ENCODE measurements at places on chromosomes 2 and 18.

DNA sequence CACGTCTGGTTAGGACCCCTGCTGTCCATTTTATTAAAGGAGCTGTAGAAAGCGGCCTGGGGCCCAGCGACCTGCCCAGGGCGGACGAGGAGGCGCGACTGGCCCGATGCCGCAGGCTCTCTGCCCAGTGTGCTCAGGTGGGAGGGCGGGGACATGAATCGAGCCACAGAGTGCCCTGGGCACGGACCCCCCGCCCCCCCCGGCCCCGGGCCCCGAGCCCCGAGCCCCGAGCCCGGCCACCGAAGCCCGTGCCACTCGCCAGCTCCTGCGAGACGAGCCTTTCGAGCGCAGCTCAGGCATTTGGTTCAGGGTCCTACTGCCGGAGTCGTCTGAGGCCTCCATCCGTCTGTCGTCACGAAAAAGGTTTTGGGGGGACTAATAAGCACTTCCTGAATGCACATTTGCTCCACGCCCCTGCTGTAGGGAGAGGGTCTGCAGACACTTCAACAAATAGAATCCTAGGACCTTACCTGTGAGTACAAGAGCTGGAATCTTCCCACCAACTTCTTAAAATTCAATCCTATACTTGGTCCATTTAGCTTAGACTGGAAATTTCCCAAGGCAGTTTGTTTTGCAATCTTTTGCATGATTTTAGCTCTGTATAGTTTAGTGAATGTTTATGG, 602 bp upstream of the ADAM17 start:
- DNase-seq: peak; percentile 36

DNA sequence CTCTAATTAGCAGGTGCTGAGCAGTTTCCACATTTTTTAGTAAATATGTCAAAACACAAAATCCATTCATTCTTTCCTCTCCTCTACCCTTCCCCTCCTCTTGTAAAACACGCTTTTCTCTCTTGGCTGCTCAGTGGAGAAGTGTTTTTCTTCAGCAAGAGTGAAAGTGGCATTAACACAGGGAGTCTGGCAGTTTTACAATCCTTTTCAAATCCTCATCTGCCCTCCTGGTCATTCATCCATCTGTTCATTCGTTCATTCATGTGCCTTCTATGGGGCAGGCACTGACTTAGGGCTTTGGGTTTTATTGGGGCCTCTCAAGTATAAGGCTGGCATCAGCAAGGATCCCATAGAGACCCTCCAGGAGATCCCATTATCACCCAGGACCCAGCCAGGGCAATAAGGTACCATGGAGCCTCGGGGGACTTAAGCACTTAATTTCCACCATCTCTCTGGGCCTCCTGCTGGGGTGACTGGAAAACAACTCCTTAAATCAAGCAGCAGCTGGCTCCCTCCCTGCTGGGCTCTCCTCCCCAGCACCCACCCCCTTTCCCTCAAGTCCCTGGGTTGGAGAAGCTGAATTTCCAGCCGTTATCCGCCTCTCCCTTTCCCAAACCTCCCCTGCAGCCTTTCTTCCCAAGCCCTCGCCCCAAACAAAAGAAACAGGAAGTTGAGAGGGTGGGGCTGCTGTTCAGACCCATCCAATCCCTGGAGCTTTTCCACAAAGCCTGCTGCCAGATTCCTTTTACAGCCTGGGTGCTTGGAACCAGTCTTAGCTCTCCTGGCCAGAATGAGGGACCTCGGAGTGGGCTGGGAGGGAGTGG, 32.6 kb downstream of the MARCHF4 start:
- peak; percentile 76 for DNase-seq

- no peak for DNase-seq
Observed at GRCh38 chr2:25161055-25161781, 7.2 kb downstream of the POMC start.

DNA sequence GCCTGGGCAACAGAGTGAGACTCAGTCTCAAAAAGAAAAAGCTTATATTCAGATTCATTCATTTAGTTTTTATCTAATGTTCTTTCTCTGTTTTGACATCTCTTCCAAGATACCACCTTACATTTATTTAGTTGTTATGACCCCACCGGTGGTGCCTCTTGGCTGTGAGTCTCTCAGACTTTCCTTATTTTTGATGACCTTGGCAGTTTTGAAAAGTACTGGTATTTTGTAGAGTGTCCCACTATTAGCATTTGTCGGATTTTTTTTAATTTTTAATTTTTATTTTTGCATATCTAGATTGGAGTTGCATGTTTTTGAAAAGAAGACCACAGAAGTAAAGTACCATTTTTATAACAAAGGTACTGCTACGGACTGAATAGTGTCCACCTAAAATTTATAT, 351.7 kb upstream of the KYNU start:
- no peak for DNase-seq

DNA sequence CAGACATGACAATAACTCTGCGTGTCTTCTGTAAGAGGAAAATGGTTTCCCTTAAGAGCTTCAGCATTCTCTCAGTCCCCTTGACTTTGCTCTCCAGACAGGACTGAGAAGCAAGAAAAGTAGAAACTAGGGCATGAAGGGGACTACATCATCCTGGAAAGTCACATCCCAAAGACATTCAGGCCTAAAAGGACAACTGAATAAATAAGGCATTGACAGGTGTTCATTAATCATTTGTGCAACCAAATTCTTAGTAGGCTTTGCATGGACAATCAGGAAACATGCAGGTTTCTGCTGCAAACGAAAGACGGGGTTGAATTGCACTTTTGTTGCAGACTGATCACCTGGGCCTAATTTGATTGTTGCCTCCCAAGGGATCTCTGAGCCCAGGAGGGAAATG, 1.2 kb upstream of the SGPP2 start:
- no peak for DNase-seq

- DNase-seq: no peak
Observed at GRCh38 chr2:28054916-28055315, 164.4 kb downstream of the BABAM2 start.

- no peak for DNase-seq
Observed at GRCh38 chr2:240500561-240501423, 57.0 kb downstream of the ANKMY1 start.

- DNase-seq: no peak
Observed at GRCh38 chr2:103132536-103133217, 370.8 kb downstream of the TMEM182 start.

DNA sequence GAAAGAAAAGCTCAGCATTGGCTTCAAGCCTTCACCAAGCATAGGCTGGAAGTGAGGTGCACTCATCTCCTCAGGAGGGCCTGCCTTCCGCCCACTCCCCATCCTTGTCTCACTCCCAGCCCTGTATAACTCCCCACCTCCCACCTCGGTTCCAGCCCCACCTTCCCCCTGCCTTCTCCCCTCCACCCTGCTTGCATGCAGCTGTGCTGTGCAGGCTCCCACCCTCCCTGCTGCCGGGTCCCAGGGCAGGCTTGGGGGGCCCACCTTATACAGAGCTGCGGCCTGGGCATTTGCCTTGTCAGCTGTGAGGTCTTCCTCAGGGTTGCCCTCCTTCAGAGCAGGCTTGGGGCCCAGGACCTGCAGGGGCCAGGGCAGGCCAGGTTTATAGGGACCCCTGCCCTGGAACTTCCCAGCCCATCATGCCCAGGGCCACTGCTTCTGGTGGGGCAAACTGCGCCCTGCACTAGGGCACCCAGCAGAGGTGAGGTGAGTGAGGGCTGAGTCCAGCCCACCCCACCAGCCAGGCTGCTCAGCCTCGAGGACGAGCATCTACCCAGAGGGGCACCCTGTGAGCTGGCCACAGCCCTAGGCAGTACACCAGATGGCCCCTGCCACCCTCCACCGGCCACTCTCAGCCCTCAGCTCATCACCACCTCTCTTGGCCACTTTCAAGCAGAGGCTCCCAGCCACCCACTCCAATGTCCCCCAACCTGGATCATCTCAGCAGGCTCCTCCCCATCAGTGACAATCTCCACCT, 11.6 kb downstream of the CAPG start:
- no peak for DNase-seq

DNA sequence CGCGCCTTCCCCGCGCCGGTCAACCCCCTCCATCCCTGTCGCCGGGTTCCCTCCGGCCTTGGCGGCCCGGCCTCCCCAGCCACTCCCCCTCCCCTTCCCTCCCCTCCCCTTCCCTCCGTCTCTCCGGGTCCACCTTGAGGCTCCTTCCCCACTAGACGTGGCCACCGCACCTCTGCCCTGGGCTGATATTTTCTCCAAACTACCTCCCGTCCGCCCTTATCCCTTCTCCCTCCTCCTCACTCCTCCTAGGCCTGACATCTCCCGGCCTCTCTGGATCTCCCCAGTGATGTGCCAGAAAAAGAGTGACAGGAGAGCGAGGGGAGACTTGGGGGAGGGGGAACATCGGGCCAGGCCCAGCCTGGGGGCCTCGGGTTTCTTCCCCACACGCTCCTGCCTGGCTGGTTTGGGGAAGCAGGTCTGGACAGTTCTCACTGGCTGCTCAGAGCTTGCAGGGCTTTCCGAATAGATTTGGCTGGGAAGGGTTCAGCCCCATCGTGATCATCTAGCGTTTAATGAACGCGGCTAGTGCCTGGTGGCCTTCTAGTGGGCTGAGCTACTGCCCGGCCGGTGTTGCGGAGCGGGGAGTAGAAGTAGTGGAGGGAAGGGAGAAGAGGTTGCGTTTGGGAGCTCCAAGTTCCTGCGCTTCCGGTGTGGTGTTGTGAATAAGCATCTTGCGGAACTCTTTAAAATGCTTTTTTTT, 641 bp downstream of the MAPRE3 start:
- DNase-seq: no peak

- DNase-seq: no peak
Observed at GRCh38 chr18:33611525-33612135, 33.6 kb downstream of the ASXL3 start.

DNA sequence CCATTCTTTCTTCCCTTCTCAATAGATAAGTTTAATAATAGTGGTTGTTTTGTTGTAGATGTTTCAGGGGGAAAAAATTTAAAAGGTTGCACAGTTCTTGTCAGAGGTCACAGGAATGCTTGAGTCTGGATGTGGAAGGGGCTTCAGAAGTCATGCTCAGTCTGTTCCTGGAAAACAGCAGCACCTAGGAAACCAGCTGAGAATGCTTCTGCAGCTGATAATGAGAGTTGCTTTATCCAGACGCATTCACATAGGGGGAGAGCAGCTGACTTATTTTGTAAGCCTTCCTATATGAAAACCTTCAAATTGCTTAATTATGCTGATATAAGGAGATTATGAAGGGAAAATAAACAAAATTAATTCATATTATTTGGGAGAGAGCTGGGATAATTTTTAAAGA, 235.5 kb downstream of the GULP1 start:
- no peak for DNase-seq

DNA sequence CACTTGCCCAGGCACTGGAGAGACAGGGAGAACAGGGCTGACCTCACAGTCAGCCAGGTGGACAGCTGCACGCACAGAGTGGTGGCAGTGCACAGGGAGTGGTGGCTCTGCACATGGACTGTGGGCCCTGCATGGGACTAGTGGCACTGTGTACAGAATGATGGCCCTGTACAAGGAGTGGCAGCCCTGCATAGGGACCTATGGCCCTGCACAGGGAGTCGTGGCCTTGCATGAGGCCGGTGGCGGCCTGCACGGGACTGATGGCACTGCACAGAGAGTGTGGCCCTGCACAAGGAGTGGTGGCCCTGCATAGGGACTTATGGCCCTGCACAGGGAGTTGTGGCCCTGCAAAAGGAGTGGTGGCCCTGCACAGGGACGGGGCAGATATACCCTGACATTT, 19.1 kb upstream of the STEAP3 start:
- no peak for DNase-seq

GRCh38 chr18:961644-962355, 57.1 kb downstream of the ADCYAP1 start:
- DNase-seq: peak; percentile 12

DNA sequence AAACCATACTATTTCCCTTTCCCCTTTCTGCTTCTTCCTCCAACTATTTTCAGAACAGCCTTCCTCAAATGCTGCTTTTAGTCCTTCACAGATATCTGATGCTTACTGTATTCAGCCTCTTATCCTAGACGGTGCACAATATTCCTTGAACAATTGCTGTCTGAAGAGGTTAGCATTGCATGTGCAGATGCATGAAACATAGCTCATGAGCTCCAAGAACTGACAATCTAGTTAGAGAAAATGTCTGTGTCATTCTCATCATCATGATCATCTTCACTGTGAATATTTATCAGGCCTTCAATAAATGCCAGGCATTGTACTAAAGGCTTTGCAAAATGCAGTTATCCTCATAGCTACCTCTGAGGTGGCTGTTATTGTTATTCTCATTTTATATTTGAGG, 190.7 kb downstream of the DNER start:
- no peak for DNase-seq

- no peak for DNase-seq
Observed at GRCh38 chr2:227808936-227809335, 4.7 kb upstream of the CCL20 start.

DNA sequence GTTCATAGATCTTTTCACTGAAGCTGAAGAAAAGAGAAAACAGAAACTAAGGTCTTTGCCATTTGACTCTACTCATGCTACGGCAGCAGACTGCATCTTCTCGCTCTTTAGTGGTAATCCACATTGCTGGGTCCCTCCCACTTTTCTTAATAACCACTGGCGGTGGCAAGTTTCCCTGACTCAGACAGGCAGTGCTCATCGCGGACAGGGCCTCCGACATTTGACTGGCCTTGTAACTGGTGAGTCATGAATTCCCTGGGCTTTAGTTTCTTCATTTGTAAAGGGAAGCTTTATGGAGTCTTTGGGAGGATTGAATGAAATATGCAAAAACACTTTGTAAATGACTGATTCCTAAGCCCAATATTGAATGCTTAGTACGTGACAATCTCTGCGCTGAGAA, 238.2 kb upstream of the RBBP8 start:
- DNase-seq: no peak

DNA sequence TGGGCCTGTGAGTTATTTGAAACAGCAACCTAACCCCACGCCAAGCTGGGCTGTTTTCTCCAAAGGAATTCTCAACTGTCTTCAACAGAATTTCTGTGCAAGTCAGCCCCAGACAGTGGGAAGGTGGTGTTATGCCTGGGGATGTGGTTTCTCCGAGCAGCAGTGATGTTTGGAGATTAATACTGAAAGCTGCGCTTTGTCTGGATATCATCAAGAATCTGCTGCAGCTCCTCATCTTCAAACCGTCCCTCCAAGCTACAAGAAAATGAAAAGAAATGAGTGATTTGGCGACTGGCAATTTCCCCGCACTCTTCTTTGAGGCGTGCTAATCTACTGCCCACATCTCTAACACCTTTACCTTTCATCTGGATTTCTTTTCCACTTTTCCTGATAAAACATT, 10.0 kb downstream of the POLR2D start:
- no peak for DNase-seq

DNA sequence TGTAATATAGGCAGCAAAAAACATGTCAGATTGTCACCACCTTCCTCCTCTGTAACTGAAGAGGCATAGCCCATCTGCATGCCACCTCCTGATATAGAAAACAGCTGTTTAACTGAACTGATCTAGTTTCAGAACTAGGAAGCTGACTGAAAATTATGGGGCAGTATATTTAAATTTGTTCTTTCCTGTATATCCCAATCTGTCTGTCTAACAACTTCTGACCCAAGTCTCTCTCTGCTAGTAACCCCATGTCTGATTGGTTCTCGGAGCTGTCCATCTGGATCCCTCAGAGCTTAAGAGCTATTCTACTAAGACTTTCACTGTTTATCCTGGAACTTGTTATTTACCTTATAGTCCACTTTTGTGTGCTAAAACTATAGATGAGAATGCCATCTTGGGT, 68.2 kb upstream of the SLC35G4 start:
- DNase-seq: no peak

- no peak for DNase-seq
Observed at GRCh38 chr2:8219631-8220355, 462.1 kb upstream of the ID2 start.

Measured in NCI-H1092 (cell line).